ENCODE measurements at places on chromosomes 2 and 18.

- no peak for DNase-seq
These were observed 31.3 kb downstream of the NPHP1 start for GRCh38 chr2:110173523-110173922.

DNA sequence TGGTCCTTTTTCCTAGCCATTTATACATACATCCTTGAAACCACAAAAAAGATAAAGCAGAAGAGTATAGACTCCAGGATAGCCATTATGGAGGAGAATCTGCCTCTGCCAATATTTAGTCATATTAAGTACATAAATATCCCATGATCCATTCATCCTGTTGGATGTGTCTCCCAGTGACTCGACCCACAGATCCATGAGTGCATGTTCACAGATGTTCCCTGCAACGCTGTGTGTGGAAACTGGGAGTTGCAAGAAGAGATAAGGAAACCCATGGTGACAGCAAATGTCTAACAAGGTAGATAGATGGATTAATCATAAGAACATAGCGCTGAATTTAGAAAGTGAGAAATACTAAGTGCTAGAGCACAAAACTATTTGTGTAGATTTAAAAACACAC is 34.5 kb downstream of the STK39 start:
- DNase-seq = no peak

DNA sequence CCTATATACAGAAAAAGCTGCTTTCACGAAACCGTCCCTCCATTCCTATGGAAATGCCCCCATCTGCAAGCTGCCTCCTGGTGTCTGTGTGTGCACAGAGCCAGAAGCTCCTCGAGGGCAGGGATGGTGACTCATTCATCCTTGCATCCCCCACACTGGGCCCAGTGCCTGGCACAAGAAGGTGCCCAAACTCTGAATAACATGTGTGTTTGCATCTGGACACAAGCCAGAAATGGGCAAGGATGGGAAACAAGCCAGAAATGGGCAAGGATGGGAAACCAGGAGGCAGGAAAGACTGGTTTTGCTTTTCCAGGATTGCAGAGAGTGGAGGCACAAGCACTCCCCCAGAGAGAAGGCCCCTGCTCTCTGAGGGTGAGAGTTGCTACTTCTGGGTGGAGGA is 313.9 kb downstream of the CELF4 start:
- no peak for DNase-seq

GRCh38 chr2:226020176-226020575 is 620.7 kb downstream of the NYAP2 start:
- DNase-seq = no peak

GRCh38 chr2:12127638-12128037 is 381.2 kb downstream of the LPIN1 start:
- no peak for DNase-seq

DNA sequence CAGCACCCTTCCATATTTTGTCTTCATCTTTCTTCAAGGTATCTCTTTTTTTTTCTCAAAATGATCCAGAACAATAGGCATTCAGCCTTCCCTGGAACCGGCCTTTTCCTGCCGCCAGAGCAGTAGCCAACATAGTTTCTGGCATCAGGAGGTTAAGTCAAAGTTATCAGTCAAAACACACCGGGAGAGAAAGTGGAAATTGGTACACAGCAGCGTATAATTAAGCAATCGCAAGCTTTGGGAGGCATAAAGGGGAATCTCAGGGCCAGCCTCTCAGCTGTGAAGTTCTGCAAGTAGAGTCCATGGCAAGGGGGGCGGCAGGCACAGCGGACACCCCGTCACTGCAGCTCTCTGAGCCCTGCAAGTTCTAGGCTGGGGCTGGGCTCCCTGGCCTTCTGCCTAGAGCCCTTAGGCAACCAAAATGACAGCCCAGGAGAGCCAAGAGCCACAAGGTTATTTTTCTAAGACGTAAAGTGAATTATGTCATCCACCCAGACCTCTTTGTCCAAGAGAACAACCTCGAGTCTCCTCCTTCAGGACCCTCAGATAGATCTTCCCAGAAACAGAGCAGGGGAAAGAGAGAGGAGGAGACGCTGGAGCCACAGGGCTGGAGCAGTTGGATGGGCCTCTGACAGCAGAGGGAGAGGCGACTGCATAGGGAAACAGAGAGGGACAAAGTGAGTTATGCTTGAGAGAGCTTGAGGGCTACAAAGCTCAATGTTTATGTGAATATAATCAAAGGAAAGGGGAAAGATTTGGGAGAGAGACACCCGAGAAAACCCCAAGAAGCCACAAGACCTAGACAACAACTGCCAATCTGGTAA is 114.7 kb downstream of the BCL2L11 start:
- no peak for DNase-seq

DNA sequence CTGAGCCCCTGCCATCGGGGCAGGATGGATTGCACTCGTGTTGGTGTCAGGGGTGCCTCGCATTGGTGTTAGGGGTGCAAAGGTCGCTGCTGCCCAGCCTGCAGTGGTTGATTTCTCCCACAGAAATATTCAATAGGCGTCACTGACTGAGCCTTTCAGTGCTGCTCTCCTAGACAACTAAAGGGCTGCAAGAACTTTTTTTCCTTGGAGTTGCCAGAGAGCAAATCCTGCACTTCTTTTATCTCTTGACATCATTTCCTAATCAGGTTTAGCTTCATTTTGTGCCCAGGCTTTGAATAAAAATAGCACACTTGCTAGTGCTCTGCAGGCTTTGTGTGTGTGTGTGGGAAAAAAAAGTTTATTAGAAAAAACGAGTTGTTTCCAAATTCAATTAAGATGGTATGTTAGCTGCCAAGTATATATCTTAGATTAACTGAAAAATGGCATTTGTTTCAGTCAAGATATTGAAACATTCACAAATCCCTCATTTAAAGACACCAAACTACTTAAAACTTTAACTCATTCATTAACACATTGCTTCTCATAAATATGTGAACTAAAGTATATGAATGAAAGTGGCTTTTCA is 125.6 kb downstream of the SOCS6 start:
- DNase-seq = no peak

GRCh38 chr18:824179-824578 is 12.1 kb upstream of the YES1 start:
- no peak for DNase-seq

- DNase-seq = no peak
These were observed 11.9 kb downstream of the ANXA4 start for GRCh38 chr2:69753659-69754363.

DNA sequence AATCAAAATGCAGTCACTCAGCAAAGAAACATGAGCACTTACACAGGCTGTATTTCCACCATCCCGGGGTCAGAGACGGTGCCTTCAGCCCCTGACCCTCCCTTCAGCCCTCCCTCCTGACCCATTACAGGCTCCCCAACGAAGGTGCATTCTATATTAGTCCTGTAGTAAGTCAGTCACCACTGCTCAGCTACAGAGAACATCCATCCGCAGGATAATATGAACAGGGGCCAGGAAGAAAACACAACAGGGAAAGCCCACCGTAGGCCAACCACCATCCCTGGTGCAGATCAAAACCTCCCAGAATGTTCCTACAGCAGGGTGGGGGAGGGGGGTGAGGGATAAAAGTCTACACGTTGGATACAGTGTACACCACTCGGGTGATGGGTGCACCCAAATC is 15.1 kb downstream of the PXDN start:
- DNase-seq = no peak

- no peak for DNase-seq
These were observed 125.0 kb downstream of the KCNE4 start for GRCh38 chr2:223176970-223177369.

GRCh38 chr2:239425631-239426030 is 24.8 kb upstream of the HDAC4 start:
- DNase-seq = no peak

DNA sequence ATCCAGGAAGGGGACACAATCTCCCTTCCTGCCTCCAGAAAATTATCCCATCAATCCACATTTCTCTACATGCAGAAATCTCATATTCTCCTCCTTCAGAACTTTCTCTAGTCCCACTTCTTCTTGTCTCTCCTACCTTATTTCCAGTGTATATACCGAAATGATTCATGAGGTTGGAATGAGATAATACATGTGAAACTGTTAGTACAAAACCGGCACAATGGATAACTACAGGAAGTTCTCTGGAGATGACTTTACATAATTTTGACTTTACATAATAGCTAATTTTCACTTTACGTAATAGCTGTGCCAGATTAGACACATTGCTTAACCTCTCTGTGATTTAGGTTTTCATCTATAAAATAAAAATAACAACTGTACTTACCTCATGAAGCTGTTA is 801.3 kb downstream of the ERBB4 start:
- no peak for DNase-seq

GRCh38 chr2:231290321-231291015 is 92.0 kb downstream of the ARMC9 start:
- DNase-seq = no peak

- DNase-seq = peak; percentile 14
These were observed 61.7 kb upstream of the RALBP1 start for GRCh38 chr18:9413576-9413975.

GRCh38 chr2:197245829-197246804 is 64.5 kb downstream of the ANKRD44 start:
- DNase-seq = no peak

DNA sequence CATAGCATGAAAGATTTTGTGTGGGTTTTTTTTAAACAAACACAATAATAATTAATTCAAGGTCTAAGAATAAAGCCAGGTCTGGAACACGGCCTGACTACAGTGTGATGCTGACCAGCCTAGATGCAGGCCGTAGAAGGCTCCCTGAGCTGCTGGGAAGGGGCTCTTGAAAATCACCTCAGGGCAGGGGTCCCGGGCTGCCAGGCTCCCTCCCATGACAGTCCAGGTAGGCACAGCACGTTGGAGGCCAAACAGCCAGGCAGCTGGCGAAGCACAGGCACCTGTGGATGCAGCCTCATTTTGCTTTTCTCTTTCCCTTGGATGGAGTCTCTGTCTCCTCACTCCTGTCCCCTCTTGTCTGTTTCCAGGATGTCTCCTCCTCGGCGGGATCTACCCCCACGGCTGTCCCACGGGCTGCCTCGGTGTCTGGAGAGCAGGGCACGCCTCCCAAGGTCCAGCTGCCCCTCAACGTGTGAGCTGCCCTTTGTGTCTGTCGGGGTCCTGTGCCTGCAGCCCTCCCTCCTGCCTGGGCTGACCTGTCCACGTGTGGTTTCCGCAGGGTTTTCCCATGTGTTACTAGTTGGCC is 194.5 kb downstream of the SEPTIN10 start:
- no peak for DNase-seq

DNA sequence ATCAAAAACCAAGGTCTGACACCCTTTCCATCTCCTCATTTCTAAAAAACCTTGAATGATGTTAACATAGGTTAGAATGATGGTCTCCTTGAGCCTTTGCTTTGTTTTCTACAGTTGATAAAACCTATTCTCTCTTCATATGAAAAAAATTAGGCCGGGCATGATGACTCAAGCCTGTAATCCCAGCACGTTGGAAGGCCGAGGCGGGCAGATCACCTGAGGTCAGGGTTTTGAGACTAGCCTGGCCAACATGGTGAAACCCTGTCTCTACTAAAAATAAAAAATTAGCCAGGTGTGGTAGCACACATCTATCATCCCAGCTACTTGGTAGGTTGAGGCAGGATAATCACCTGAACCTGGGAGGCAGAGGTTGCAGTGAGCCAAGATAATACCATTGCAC is 49.4 kb downstream of the CCDC88A start:
- no peak for DNase-seq

DNA sequence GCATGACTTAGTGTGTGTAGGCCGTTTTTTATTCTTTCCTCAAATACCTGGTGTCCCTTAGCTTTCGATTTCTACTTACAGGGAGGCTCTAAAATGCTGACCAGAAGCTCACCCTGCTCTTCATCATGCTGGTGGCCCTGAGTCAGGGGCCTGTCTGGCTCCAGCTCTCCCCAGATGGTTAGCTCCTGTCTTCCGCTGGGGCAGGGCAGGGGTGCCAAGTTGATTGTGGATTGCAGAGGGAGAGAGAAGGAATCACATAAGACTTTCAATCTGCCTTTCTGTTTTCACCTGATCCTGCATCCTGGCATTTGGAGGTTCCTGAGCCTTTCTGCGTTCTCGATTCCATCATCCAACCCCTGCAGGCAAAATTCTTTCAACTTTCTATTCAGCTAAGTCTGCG is 4.2 kb downstream of the CIB4 start:
- no peak for DNase-seq

DNA sequence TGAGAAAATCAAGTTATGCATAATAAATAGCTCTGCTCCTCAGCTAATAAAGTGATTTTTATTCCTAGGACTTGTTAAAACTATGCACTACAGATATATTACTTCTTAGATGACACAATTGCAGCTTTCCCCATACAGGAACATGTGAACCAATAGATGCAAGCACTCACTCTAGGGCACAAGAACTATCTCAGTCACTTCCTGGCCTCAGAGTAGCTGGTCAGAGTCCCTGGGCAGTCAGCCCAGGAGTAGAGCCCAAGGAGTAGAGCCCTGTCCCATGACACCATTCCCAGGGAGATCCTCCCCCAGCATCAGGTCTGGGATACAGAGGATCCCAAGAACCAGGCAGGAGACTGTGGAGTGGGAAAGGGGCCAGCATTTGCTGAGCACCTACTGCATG is 2.7 kb downstream of the TNS1 start:
- no peak for DNase-seq

DNA sequence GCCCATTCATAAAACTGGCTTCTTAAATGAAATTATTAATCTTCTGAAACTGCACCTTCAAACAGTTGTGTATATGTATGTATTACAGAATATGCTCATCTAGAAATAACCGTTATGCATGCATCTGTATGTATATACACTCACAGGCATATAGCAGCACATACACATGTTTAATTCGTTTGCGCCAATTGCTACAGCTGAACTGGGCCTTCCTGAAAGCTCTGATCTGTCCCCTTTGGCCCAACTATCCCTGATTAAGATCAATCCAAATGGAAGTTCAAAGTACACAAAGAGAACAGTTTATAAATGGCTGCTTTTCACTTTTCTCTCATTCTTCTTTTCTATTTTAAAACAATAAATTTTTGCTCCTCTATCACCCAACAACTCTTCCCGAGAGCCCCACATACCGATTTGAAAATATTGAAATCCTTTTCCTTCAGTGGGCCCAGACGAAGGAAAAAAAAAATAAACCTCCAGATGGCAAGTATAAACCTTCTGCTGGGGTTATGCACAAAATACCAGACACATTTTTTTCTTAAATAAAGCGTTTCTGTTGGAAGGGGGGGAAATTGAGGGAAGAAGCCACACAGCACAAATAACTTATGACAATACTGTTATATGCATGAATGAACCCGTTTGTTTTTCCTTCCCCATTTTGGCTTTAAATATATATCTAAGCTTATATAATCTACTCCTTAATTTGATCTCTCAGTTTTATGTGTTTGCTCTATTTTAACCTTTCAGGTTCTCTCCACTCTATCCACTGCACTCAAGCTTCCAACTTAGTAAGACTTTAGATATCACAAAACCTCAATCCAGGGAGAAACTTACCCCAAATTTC is 267.3 kb downstream of the TCF4 start:
- no peak for DNase-seq

GRCh38 chr2:121279476-121280220 is 5.4 kb downstream of the TFCP2L1 start:
- DNase-seq = no peak

- DNase-seq = no peak
These were observed 113.2 kb downstream of the PIGN start for GRCh38 chr18:62073461-62074281.

Data from HFF-Myc (cell line).